ENCODE measurements at places on chromosomes 7 and 10.

- no peak for DNase-seq
These were observed 23.0 kb downstream of the PHYH start for GRCh38 chr10:13276749-13277365.

DNA sequence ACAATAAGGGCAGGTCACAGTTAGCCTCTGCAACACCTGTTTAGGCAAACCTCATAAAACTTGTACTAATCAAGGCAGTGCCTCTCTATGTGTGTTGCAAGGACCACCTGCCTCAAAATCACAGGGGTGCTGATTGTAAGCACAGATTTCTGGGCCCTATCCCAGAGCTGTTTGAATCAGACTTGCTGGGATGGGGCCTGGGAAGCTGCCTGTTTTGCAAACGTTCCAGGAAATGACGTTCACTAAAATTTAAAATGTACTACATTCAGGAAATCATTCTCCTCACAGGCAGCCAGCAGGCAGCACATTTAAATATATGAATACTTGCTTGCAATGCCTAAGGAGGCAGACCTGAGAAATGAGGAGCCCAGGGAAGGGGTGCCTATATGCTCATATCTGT is 4.3 kb upstream of the GRM8 start:
- DNase-seq, result no peak

DNA sequence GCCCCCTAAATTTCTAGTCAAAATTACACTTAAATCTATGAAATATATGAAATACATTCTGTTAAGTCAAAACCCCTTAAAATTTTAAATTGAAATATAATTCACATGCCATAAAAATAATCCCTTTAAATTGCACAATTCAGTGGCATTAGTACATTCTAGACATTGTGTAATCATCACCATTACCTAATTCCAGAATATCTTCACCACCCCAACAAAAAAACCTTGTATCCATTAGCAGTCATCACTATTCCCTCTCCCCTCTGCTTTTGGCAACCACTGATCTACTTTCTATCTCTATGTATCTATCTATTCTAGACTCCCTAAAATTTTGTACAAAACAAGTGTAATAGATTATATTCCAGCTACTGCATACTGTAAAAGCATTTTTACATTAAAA is 261.2 kb downstream of the GLI3 start:
- DNase-seq, result no peak

DNA sequence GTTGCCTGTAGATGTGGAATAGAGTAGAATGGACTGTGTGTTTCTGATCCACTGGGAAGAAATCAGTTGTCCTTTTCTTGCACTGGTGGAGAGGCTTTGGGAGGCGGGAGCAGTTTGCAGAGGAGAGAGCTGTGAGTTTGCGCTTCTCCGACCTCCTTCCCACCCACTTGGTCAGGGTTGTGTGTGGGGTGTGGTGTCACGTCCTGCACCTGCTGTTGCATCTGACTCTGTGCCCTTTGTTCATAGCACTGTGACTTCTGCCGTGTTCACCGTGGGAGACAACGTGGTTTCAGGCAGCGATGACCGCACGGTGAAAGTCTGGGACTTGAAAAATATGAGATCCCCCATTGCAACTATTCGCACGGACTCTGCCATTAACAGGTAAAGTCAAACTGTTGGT is 67.8 kb downstream of the WDR37 start:
- no peak for DNase-seq

- no peak for DNase-seq
These were observed 169.7 kb downstream of the NEURL1 start for GRCh38 chr10:103663236-103663635.

DNA sequence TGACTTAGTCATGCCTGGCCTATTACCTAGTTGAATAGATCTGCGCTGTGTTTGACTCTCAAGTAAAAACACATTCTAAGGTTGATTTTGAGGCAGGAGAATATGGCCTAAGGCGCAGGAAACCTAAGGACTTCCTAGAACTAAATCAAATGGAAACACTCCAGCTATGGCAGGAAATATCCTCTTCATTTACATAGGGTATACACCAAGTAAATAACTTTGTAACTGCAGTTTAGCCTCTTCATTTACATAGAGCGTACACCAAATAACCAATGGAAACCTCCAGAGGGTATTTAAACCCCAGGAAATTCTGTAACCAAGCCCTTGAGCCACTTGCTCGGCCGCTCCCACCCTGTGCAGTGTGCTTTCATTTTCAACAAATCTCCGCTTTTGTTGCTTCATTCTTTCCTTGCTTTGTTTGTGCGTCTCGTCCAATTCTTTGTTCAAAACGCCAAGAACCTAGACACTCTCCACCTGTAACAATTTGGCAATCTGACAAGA is 35.6 kb upstream of the XRCC2 start:
- DNase-seq, result no peak

- no peak for DNase-seq
These were observed 7.0 kb downstream of the HHEX start for GRCh38 chr10:92696606-92697383.

DNA sequence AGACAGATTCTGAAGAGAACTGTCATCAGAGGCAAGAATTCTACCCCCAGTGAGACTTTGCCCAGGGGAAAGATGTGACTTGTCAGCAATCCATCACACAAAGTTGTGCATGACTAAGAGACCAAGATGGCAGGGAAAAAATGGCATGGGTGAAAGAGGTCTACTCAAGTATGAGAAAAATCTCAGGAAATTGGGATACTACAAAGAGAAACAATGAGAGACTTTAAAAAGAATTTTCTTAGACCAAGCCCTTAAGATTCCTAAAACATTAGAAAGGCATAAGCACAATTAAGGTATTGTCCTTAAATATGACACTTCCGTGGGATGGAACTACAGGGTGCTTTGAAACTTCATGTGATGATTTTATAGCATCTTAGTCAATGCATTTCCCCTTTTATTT is 45.6 kb upstream of the PDE1C start:
- DNase-seq, result no peak

DNA sequence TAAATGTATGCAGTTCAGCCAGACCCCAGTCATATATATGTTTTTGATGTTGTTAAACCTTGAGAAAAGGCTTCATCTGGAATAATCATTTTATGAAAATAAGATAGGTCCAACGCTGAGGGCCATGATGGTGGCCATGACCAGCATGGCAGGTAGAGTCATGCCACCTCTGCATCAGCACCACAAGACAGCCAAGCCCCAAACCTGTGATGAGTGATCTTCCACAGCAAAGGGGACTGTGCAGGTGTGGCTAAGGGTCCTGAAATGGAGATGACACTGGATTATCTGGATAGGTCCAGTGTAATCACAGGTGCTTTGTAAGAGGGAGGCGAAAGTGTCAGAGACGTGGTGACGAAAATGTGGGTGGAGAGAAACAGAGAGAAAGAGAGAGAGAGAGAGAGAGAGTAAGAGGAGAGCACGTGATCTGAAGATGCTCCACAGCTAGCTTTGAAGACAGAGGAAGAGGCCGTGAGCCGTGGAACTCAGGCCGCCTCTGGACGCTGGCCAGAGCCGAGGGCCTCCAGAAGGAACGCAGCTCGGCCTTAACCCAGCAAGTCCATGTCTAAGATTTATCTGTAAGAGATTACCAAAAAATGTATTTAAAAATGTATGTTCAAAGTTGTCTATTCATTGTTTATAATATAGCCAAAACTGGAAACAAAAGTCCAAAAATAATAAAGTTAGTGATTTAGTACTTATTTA is 304.4 kb upstream of the SHH start:
- no peak for DNase-seq

DNA sequence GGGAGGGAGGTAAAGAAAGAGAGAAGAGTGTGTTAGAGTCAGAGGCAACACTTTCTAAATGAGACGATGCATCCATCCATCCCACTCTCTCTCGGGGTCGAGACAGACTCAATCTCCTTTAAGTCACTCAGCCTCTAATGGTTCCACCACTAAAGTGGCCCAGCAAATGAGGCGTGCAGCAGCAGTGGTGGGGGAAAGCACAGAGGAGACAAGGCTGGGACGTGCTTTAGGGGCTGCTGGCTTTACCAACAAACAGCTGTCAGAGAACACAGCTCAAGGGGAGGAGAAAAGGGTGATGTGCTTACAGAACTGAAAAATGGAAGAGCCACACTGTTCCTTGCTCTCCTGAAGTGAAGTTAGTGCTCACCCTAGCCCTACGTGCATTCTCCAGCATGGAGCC is 4.5 kb upstream of the SEC31B start:
- no peak for DNase-seq

DNA sequence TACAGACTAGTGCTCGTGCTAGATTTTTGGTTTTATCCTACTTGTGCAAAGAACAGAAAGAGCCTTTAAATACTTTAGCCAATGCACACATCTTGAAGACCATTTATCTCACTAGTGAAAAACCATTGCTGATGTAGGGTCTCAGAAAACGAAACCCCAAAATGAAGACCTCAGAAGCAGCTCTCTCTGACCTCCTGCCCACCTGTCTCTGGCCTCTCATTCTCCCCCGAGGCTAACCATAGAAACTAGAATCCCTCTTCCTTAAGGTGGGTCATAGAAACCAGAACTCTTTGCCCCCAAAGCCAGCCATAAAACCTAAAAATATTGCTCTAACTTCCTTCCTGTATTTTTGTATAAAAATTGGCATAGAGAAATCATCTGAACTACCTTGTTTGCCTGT is 112.2 kb downstream of the KIF20B start:
- DNase-seq, result no peak

DNA sequence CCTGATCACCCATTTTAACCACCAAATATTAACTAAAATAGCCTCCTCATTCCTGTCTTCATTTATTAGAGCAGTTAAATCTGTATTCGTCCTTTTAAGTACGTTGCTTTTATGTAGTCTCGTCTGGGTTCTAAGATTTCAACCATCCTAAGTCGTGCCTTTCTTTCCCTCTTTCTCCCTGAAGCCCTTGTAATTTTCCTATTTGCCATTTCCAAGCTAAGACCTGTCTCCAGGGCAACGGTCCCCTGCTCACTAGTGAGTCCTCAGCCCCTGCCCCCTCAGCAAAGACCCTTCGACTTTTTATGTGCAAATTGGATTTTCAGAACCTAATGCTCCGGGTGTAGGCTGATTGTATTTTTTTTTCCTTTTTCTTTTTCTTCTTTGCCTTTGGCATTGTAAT is 16.1 kb upstream of the MEST start:
- no peak for DNase-seq

DNA sequence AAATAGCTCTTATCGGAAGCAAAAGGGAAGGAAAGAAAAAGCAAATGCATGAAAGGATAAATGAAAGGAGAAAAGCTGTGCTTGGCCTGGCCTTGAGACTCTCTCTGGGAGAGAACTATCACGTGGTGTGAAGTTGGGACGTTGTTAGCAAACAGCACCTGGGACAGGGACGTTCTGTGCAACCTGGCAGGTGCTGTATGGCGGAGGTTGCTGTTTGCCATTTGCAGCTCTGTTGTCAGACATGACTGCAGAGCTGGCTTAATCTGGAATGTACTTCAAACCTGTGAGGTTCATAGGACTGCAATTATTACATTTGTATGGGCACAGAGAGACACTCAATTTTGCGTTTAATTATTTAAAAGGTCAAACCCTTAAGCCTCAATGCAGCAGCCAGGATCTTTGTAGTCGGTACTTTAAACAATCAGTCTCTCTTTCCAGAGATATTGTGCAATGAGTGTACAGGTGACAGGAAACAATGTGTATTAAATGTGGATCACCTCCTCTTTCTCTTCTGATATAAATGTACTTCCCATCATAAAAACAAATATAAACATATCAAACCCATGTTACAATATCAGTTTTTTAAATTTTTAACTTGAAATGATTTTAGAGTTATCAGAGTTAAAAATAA is 800.5 kb upstream of the KCND2 start:
- DNase-seq, result no peak

GRCh38 chr7:92848441-92848840 is 12.1 kb upstream of the CDK6 start:
- DNase-seq, result no peak

DNA sequence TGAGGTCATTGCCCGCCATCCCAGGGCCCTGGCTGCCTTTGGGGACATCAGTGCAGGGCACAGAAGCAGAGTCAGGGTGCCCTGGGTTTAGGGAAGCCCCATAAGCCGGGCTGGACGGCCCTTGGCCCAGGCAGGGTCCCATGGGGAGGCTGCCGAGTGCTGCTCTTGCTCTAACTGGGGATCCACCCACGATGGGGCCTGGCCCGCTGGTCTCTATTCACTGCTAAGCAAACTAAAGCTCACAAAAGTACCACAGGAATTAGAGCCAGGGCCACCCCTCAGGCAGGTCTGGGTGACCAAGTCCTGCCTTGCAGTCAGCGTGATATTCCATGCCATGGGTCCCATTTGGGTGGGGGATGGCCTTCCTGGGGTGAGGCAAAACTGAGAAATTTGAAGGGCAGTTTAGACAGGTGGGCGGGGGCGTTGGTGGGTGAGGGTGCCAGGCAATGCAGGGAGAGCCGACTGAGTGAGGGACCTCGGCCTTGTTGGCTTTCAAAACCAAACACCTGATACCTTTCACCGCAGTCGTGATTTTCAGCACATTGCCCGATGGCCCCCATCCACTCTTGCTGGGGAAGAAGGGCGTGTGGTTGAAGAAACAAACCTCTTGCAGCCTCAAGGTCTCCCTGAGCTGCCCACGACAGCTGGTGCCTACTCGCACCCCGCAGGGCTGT is 92.8 kb upstream of the PPIF start:
- DNase-seq, result no peak

DNA sequence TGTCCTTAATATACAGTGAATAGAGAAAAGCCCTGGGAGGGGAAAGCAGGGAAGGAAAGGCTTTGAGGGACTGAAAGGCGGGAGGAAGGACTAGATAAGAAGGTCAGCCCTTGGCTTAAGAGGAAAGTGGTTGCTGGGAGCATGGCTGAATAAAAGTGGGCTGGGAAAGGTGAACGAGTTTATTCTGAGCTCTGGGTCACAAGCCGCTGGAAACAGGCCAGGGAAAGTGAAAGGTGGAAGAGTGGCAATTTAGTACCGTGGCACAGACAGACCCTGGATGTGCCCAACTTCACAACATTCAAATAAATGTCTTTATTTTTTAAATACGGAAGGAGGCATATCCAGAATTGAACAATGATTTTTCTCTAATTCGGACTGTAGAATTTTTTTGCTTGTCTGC is 39.7 kb downstream of the TAC1 start:
- no peak for DNase-seq

GRCh38 chr7:113730309-113730955 is 188.4 kb downstream of the PPP1R3A start:
- DNase-seq, result no peak

GRCh38 chr7:105353752-105354328 is 34.9 kb downstream of the SRPK2 start:
- DNase-seq, result peak; percentile 34

DNA sequence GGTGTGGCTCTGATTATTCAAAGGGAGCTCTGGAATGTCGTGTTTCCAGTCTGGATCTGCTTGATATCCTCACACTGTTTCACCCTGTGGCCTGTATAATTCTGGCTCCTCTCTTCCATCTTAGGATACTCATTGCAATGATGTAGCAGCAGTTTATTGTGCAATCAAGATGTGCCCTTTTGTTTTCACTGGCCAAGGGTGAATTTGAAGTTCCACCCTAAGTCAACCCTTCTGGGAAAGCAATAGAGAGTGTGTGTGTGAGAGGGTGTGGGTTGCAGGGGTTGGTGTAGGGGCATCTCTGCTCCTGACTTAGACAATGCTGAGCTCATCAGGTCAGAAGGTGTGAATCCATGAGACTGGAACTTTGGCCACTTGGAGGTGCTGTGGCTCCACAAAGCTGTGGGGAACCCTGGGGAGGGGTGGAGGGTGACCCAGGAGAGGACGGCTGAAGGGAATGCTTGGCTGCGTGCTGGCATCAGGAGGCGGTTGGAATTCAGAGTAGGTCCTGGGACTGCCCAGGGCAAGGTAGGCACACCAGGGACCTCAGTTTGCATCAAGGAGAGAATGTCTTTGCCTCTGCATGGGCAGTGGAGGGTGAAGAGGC is 118.0 kb upstream of the PRSS58 start:
- DNase-seq, result no peak

All from uterus (tissue), 4 donors.